ENCODE measurements at places on chromosomes 1 and 21.

GRCh38 chr1:238772322-238772721 is 614.0 kb upstream of the CHRM3 start:
- DNase-seq, result no peak

DNA sequence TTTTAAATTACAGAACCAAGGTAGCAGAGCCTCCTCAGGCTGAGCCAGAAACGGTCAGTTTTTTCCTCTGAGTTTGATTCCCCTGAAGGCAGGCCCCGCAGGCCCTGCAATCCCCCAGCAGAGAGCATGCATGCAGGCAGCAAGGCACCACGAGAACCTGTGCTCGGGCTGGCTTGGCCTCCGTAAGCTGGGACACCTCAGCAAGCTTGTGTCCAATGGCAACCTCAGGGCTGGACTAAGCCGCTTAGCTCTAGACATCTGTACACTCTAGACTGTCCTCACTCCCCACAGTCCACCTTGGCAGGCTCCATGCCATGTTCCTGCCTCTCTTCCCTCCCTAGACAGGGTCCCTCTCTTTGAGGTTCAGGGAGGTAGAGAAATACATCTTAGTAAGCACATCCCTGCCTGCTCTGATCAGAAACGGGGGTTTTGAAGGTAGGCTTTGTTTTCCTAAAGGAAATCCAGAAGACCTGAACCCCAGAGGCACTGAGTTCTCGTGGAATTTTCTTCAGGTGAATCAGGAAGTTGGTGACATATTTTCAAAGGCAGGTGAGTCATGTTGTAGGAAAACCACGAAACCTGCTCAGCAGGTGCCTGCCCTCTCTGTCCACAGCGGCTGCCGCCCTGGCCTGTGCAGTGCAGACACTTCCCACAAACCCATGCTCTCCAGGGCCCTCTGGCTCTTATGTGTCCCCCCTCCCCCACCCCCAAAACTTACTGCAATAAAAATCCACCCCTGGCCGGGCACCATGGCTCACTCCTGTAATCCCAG is 7.0 kb downstream of the TMEM63A start:
- no peak for DNase-seq

GRCh38 chr1:32073299-32074229 is 825 bp downstream of the TMEM39B start:
- no peak for DNase-seq

GRCh38 chr1:112501810-112502641 is 6.7 kb upstream of the WNT2B start:
- peak; percentile 43 for DNase-seq

- DNase-seq, result no peak
Measured at GRCh38 chr1:165539306-165539705, 4.5 kb upstream of the LRRC52 start.

GRCh38 chr1:112341986-112342385 is 54.0 kb upstream of the CTTNBP2NL start:
- no peak for DNase-seq

GRCh38 chr21:33229099-33229783 is 497 bp upstream of the IFNAR2 start:
- DNase-seq, result no peak

DNA sequence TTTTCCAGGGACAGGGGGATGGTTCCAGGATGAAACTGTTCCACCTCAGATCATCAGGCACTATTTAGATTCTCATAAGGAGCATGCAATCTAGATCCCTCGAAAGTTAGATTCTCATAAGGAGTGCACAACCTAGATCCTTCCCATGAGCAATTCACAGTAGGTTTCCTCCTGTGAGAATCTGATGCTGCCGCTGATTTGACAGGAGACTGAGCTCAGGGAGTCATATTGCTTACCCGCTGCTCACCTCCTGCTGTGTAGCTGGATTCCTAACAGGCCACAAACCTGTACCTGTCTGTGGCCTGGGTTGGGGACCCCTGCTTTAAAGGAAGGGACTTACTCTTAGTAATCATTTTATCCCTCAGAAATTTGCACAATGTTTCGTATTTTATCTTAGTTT is 9.3 kb downstream of the CTH start:
- DNase-seq, result no peak

DNA sequence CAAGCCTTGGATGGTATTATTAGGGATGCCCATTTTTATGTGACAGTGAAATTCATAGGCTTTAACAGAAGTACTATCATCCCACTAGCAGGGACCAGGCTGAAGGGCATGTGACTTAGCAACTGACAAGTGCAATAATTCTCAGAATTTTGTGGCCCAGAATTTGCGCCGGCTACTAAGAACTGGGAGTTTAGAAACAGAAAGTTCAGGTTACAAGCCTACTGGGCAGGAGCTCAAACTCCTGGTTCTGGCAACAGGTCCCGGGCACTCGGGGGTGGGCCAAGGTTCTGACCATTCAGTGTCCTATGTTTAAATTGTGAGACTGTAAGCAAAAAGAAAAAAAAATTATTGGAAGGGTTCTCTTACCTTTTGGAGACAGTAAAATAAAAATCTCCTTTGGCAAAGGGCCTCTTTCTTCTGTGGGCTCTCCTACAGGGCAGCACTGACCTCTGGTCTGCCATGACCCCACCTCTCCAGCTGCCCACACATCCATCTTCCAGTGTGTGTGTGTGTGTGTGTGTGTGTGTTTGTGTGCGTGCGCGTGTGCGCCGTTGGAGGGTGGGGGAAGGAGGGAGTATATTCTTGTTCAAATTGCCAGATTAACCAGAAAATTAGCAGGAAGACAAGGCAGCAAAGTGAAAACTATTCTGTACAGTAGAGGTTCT is 26.1 kb downstream of the IRF2BP2 start:
- no peak for DNase-seq

DNA sequence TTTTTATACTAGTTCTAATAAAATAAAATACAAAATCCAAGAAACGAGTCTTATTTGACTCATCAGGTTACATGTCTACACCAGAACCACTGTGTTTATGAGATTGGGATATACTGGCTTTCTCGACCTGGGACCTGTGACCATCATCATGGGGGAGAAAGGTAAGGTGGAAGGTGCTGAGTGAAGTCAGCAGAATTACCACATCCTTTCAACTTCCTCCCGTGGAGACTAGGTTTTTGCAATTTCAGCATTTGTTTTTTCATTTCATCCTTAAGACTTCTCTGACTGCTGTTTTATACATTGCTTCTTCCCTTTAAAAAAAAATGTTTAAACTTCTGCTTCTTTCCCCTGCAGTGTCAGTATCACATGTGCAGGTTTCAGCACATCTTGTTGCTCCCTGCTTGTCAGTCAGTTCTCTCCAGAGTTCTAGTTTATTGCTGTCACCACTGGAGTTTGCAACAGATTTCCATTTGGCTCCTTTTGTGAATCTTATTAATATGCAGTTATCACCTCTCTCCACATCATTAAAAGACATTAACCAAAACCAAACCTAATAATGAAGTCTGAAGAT is 60.4 kb upstream of the HAO2 start:
- DNase-seq, result no peak

- DNase-seq, result no peak
Measured at GRCh38 chr21:34916446-34916845, 132.7 kb downstream of the RUNX1 start.

DNA sequence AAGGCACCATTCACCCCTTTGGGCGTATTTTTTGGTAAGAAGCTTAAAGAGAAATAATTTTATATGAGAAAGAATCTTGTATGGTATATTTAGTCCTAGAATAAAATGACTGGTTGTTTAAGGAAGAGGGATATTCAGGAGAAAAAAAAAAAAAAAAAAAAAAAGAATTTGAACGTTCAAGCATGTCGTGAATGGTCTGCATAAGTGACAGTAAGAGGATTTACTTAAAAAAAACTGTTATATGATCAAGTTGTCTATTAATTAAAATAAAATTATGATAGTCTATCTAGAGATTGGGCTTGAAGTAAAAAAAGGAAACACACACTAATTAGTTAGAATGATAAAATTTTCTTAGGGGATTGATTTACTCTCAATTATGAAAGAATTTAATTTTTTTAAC is 11.7 kb upstream of the OR14I1 start:
- DNase-seq, result no peak

GRCh38 chr1:32332290-32333079 is 3.5 kb downstream of the MARCKSL1 start:
- no peak for DNase-seq

DNA sequence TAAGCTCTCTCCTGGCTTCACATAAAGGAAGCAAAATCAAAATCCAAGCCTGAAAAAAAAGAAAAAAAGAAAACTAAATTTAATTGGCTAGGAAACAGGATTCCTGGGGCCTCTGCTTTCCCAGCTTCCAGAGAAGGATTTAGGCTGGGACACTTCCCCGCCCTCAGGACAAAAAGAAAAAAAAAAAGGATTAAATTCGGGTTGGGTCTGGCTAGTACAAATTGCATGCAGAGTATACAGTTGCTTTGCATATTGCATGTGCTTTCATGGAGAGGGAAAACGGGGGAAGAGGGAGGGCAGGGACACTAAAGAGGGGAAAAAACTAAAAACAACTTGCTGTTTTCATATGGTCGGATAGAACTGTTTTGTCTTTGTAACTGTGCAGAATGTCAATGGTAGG is 42.7 kb downstream of the OLIG1 start:
- no peak for DNase-seq

DNA sequence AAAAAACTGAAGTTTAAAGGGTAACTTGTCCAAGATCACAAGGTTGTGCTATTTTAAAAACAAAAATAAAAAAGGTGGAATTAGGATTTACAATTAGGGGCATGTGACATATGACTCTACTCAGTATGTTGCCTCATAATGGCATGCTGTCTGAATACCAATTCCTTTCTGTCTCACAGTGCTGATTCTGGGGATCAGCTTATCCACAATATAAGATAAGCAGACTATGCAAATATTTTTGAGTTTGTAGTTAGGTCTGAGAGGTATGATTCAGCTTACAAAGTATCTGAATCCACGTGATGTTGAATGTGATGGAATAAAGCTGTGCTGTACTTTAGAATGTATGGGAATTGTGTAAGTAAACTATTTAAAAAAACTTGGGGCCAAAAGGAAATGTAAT is 216.6 kb downstream of the HHIPL2 start:
- no peak for DNase-seq

DNA sequence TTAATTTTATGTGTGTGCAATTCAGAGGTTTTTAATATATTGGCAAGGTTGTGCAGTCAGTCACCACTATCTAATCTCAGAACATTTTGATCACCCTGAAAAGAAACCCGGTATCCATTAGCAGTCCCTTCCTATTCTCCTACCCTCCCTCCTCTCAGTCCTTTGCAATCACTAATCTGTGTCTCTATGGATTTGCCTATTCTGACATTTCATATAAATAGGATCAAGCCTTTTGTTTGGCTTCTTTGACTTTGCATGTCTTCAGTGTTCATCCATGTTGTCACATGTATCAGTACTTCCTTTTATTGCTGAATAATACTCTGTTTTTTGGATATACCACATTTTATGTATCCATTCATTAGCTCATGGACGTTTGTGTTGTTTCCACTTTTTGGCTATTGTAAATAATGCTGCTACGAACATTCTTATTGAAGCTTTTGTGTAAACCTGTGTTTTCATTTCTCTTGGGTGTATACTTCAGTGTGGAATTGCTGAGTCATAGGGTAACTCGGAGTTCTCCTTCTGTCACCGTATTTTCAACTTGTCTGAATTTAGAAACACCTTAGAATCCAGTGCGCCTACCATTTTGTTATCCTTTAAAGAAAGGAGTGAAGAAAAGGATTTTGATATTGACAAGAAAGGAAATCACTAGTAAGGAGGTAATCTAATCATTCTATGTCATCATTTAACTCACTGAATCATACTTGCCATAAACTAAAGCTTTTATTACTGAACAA is 3.4 kb downstream of the CEP85 start:
- DNase-seq, result no peak

DNA sequence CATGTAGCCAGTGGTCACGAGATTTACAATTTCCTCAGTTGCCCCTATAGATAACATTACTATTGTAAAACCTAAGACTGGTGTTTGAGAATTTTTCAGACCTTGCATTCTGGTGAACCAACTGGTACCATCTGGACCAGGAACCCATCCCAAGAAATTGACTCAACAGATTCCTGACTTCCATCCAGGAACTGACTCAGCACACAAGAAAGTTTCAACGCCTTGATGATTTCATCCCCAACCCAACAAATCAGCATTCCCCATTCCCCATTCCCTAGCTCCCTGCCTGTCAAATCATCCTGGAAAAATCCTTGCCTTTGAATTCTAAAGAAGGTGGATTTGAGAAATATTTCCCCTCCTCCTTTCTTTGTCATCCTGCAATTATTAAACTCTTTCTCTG is 529.8 kb upstream of the PRMT6 start:
- no peak for DNase-seq

GRCh38 chr1:19698181-19698580 is 33.5 kb downstream of the HTR6 start:
- DNase-seq, result no peak

DNA sequence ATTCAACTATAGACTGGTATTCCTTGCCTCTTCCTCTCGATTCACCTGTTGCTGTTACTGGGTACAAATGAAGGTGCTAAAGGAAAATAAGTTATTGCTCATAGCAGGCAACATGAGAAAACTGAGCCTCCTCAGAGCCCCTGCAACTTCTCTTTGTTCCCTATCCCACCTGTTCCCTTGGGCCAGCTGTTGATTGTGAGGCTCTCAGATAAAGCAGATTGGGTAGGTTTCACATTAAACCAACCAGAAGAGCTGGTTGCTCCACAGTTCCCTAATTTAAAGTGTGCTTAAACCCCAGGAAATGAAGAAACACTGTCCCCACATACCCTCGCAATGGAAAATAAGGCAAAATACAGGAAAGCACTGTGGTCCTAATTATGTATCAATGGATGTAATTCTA is 4.8 kb downstream of the DEDD start:
- no peak for DNase-seq

DNA sequence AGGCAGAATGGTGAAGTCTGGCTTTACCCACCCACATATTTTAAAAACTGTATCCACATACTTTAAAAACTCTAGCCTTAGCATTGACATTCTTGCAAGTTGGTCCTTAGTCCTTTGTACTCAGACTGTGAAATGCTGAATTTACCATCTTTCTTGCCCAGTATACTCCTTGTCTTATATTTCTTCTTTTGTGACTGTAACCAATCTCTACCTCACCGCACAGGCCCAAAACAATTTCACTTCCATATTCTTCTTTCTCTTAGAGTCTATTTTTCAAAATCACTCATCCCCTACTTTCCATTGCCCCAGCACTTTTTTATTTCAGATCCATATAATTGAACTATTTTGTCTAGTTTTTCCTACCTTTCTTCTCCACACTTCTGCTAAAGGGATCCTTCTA is 892.4 kb upstream of the B3GALT2 start:
- DNase-seq, result no peak

GRCh38 chr1:72379072-72379471 is 96.7 kb upstream of the NEGR1 start:
- no peak for DNase-seq

DNA sequence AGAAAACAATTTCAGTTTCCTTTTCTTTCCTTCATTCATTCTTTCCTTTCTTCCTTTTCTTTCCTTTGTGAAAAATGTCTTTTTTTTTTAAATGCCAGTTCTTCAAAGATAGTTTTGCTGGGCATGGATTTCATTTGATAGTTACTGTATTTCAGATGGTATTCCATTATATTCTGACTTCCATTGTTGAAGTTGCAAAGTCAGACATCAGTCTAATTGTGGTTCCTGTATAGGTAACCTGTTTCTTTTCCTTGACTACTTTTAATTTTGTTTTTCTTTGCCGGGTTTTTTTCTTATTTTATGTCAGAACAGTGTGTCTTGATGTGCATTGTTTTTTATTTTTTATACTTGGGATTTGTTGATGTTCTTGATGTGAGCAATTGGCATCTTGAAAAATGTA is 40.4 kb upstream of the MPC2 start:
- no peak for DNase-seq

Data from CD4-positive, alpha-beta T cell treated with Interleukin-15 for 4 hours (primary cell).